NCI-H460 (cell line): ENCODE measurements at places on chromosomes 2 and 18.

GRCh38 chr2:10220045-10220901 lies 82.4 kb upstream of the HPCAL1 start:
- DNase-seq: no peak

GRCh38 chr2:221571551-221572218 lies 419 bp downstream of the EPHA4 start:
- DNase-seq: peak; percentile 13

GRCh38 chr2:99605036-99605435 lies 115.2 kb upstream of the REV1 start:
- no peak for DNase-seq

GRCh38 chr18:56988022-56988421 lies 158.9 kb upstream of the BOD1L2 start:
- DNase-seq: no peak

DNA sequence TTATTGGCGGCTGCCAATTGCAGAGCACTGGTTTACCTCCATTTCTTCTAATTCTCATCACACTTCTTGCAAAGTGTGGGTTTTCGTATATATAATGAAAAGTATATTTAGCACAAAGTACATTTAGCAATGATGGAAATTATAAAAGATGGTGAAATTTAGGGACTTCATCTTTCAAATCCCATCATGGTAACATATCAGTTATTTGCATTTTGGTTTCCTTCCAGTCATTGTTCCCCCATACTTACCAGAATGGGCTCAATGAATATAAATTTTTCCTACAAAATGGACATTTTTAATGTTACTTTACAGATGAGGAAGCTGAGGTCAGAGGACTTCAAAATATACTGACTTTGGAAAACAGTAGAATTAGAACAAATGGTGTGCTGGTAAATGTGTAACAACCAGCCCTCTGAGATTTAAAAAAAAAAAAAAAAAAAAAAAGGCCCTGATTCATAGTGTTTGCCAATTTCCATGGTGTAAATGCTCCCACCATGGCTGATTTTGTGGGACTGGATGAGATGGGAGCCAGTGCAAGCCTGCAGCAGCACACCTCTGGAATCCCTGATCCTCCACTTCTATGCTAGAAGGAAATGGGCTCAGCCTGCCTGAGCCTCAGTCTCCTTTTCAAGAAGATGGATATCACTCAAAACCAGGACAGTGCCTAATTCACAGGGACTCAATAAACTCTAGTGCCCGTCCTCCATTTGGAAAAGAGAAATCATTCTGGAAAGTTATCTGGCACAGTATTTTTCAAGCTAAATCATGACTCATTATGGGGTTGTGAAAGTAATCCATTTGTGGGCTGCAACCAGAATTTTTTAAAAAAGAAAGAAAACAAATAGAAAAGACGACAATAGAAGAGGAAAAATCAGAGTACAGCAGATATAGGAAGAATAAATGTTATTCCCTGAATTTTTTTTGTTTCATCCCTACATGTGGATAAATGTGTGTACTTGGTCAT lies 34.0 kb downstream of the LBH start:
- DNase-seq: no peak

- DNase-seq: no peak
These were observed 24.0 kb downstream of the PDCD1 start for GRCh38 chr2:241834527-241835210.

DNA sequence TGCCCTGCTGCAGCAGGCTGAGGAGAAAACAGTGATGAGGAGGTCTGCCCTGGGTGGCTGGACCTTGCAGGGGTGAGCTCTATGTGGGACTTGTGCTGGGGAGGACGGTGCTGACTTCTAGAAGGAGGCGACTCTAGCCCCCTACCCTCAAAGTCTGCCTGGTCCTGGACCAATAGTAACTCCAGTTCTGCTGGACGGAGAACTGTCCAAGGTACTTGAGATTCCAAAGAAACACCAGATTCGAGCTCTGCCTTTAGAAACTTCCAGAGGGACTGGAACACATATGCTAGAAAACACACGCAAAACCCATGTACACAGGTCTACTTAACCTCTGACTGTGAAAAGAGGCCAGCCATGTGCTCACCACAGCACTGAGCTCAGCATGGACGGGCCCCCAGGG lies 260.6 kb downstream of the TWIST2 start:
- DNase-seq: no peak

- DNase-seq: no peak
These were observed 12.0 kb upstream of the GYPC start for GRCh38 chr2:126643972-126644371.

DNA sequence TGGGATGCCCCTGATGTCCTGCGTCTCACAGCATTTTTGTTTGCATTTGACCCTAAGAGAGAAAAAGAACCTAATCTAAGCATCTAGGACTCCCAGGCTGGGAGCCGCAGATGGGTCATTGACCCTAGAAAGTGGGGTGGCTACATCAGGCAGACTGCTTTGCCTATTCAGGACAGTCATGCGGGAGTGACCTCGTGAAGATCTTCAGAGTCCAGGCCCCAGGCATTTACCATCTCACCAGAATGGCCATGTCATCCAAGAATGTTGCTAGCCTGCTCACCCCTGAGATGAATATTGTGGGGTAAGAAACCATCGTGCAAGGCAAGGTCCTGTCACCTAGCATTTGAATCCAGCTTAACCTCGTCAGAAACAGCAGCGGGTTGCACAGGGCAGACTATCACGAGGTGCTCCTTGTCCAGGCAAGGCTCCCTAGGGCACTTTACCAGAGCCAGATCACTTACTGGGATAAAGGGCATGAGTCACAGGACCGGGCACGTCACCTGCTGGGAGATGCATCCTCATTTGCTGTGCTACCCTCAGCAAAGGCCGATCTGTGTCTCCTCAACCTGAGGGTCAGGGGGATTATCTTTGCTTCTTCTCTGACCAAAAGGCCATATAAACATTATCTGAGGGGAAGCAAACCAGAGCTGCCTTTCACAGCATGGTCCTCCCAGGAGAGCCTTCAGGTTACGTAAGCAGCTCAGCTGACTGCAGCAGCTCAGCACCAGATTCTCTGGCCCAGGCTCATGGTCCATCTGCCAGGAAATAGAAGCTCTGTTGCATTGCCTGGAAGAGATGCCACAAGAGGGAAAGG lies 162.3 kb downstream of the ACKR3 start:
- DNase-seq: no peak

DNA sequence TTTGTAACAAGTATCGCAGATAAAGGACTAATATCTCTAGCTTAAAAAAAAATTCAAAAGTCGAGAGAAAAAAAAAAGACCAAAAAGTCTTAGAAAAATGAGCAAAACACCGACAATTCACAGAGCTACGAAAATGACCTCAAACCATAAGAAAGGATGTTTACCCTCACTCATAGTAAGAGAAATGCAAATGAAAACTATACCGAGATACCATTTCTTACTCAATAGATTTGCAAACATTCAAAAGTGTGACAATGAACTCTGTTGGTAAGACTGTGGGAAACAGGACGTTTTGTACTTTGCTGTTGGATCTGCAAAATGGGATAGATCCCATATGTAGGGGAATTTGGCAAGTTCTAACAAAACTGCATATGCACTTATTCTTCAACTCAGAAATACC lies 39.9 kb upstream of the LDAH start:
- DNase-seq: no peak

DNA sequence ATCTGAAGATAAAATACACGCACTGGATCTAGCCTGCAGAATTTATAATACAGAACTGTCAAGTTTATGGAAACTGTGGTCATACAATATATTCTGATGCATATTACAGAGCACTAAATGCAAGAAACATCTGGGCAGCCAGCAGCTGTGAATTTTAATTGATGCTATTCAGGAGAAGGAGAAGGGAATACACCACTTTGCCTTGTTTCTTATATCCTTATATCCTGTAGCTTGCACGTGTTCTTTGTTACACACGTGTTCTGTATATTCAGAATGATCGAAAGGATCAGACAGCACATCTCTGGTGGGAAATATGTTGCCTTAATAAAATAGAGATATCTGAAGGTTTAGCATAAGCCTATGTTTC lies 335.8 kb downstream of the AGPS start:
- no peak for DNase-seq

- peak; percentile 41 for DNase-seq
These were observed 264.3 kb upstream of the RASGRP3 start for GRCh38 chr2:33212151-33212550.

DNA sequence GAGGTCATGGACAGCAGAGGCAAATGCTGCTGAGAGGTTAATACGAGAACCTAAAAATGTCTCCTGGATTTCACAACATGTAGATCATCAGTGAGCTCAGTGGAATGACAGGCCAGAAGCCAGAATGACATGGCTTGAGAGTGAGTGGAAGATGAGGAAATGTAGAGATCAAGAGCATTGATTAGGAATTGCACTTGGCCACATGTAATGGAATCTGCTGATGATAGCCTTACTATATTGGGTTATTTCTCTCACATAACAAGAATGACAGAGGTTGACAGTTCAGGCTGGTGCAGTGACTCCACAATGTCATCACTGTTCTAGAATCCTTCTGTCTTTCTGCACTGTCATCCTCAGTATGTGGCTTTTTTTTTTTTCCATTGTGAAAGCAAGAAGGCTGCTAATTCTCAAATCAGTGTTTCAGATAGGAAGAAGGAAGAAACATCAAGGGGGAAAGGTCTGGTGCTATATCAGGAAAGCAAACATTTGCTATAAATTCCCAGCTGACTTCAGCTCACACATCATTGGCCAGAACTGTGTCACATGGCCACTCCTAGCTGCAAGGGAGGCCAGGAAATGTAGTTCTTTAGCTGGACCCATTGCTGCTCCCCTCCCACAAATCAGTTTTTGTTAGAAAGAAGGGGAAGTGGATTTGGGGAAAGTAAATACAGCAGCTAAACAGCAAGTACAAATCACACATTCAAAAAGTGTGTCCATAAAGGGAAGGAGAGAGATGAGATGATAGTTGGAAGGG lies 127.2 kb downstream of the FAM161A start:
- DNase-seq: no peak

DNA sequence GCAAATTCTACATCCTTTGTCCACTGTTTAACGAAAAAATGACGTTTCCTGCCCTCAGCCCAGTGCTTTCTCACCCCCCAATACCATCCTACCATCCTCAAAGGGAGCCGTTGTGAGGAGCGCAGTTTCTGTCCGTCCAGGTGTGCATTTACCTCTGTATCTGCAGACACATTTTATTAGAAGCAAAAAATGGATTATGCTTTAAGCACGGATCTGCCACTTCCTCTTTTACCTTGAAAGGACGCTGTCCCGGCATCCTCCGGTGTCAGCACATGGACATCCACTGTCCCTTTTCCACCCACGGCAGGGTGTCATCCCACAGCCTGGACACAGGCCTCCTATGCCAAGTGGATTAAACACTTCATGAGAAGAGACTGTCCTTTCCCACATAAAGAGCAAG lies 7.2 kb upstream of the MAL start:
- DNase-seq: no peak

GRCh38 chr2:156158808-156159207 lies 173.7 kb downstream of the NR4A2 start:
- no peak for DNase-seq

- DNase-seq: no peak
These were observed 25.1 kb downstream of the SPDYA start for GRCh38 chr2:28835781-28836180.

GRCh38 chr2:188159484-188159883 lies 132.2 kb upstream of the GULP1 start:
- no peak for DNase-seq

DNA sequence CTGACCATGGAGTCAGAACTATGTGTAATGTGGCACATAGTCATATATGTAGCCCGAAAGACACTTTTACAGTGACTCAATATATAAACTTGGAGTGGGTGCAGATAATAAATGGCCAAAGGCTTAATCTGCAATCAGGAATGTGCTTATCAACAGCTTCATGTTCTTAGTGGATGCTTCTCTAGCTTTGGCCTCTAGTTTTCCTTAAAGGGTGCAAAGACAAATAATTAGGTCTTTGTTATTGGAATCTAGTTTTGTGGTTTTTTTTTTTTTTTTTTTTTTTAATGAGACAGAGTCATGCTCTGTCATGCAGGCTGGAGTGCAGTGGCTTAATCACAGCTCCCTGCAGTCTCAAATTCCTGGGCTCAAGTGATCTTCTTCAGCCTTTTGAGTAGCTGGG lies 625.6 kb downstream of the EPHA4 start:
- DNase-seq: no peak

- no peak for DNase-seq
These were observed 1.2 kb downstream of the STON1 start for GRCh38 chr2:48531141-48531648.

DNA sequence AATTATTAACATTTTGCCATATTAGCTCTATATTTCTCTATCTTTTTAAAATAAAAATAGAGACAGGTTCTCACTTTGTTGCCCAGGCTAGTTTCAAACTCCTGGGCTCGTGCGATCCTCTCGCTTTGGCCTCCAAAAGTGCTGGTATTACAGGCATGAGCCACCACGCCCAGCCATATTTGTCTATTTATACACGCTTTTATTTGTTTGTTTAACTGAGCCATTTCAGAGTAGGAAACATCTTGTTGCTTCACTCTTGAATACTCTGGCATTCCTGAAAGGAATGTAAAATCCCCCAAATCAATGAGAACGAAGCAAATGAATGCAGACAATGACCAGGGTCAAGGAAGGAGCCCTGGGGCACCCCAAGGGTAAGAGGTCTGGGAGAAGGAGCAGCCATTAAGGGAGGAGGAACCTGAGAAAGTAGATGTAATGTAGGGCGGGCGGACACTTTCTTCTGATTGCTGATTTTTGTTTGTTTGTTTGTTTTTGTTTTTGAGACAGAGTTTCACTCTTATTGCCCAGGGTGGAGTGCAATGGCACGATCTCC lies 31.7 kb upstream of the RAB1A start:
- DNase-seq: peak; percentile 5

GRCh38 chr2:133266926-133267590 lies 301.2 kb downstream of the NCKAP5 start:
- peak; percentile 30 for DNase-seq

- no peak for DNase-seq
These were observed 10.0 kb downstream of the PROC start for GRCh38 chr2:127428057-127428814.

DNA sequence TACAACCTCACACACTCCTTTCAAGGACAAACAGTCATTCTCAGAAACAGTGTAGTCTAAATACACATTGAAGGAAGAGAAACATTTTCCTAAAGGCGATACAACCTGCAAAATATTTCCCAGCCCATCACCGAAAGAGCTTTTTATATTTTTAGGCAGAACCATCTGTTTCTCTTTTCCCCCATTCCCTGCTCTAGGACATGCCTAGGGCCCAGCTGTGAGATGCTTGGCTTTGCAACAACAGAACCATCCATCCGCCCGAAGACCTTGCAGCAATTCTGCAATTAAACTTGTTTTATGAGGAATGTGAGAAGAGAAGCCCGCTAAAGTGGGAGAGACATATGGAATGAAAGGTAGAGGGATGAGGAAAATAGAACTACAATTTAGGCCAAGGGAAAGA lies 105.6 kb upstream of the RFX8 start:
- DNase-seq: no peak

DNA sequence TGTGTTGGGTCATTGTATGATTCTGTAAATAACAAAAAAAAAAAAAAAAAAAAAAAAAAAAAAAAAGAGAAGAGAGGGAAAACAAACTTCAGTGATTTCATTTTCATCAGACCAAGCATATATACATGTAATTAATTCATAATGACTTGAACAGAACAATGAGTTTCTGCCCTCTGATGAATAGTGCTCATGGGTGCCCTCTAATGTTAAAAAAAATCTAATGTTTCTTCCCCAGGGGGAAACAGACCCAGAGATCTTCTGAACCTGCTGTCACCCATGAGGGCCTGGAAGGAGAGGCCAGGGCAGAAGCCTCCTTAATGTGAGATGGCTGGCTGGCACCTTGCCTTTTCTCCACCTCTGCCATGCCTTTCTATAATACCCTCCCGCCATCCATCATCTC lies 289.2 kb downstream of the ZNF521 start:
- DNase-seq: no peak
